ENCODE measurements at places on chromosomes 13 and 19.

DNA sequence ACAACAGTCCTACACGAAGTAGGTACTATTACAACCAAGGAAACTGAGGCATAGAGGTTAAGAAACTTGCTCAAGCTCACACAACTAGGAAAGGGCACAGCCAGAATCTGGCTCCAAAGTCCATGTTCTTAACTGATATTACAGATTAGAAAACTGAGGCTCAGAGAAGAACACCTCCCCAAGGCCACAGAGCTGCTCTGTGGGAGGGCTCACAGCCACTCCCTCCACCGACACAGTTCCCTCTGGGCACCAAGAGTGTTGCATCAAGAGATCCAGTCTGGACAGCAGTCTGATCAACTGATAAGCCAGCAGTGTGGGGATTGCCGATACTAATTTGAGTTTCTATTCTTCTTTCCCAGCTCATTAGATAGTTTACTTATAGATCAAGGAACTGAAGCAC is 29.5 kb downstream of the SLC15A1 start:
- DNase-seq = no peak

DNA sequence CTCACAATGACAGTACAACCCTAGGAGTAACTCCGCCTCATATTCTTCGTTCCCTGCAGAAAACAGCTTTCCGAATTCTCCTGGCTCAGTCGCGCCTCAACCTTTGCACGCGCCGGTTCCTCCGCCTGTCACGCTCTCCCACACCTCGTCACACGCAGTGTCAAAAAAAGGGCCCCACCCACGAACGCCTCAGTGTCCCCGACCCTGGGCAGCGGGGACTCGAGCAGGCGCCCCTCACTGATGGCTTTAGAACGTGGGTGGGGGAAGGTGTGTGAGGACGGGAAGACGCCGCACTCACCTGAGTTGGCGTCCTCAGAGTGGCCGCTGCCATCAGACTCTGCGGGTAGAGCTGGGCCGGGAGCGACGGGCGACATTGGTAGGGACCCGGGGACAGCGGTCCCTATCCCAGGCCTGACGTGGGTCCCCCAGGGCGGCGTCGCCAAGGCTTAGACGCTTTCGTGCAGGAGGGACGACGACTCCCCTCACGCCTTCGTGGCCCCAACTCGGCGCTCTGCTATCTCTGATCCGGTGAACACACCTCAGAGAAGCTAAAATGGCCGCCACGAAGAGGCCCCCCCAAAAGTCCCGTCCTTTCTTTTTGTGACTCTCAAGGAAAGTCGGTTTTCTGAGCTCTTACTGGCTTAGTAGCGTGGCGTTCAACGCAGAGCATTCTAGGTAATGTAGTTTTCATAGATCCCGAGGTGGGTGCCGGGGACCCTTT is at the start of gene ZNF154:
TSS of gene ZNF154 (minus strand) at position 564 of the 721 bp plus-strand sequence. CDS start at position 331, 233 bp downstream.
- no peak for DNase-seq

DNA sequence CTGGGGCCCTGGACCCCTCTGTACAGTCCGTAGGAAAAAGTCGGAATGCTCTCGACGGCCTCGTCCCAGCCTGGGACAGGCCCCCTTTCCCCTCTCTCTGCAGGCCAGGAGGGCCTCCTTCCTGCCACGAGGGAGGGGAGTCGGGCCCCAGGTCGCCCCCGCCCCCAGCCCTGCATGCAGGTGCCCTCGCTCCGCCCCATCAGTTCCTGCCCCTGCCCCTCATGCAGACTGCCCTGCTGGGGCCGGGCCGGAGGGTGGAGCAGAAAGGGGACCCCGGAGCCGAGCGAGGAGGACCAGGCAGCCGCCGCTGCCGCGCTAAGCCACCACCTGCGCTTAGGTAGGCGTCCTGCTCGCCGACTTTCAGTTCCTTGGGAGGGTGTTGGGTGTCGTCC is 7.3 kb downstream of the LYL1 start:
- no peak for DNase-seq

DNA sequence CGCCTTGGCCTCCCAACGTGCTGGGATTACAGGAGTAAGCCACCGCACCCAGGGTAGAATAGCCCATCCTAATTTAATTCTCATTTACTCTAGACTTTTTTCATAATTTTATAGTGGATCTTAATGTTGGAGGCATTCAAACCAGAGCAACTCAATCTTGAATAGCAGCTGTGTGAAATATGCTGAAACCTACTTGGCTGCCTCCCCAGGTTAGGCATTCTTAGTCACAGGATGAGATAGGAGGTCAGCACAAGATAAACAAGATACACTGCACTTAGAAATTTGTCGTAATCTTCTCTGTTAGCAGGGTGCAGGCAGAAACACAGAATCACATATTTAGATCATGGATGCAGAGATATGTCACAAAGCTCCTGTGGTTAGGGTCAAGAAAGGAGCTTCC is 2.7 kb upstream of the ZNF43 start:
- DNase-seq = no peak

DNA sequence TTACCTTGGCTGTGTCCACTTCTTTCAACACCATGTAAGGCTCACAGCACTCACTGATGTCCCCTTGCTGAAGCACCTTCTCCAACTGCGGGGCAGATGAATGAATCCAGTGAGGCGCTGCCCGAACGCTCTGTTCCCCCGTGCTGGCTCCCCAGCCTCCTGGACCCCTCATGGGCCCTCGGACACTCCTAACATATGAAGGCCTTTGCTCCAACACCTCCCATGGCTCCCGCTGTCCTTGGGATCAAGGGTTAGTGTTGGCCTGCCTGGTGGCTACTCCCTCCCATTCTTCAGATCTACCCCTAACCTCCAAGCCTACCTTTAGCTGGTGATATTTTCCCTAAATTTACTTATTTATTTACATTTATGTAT is 4.4 kb downstream of the ANGPTL8 start:
- no peak for DNase-seq

DNA sequence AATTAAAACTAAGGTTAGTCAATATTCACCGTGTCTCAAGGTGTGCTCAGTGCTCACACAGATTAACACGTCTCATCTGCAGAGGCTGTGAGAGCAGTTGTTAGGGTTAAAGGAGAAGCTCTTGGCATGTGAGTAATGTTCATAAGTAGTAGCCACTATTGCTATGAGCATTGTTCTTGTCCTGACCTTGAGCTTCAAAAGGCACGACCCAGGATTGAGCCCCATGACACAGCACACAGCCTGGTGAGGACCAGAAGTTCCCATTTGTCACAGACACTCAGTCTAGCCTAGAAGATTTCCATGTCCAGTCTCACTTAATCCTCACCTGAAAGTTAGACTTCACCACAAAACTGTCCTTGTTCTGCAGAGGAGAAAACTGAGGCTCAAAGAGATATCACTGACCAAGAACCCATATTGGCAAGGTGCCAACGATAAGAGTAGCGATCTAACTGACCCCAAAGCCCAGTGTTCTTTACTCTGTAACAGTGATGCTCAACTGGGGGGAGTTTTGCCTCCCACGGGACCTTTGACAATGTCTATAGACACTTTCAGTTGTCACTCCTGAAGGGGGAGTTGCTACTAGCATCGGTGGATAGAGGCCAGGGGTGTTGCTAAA is 26.0 kb downstream of the FPR3 start:
- DNase-seq = no peak

DNA sequence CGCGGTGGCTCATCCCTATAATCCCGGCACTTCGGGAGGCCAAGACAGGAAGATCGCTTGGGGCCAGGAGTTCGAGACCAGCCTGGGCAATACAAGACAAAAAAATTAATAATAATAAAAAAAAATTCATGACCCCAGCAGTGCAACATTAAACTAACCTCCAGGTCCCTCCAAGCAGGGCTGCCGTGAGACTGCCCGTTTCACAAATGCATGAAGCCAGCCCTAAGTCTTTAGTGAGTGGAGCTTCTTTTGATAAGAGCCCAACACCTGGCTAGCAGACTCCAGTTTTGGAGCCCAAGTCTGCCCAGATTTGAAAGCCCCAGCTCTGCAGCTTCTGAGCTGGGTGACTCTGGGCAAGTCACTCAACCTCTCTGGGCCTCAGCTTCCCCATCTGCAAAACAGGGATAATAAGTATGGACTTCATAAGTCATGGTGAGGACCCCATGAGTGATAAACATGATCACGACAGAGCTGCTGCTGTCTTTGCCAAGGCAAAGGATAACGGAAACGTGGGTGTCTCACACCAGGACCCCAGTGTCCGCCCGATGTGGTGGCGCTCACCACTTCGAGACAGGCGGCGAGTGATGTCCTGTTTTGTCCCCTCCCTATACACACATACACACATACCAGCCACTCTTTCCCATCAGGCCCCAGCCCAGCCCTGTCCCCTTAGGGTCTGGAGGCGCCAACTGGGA is 38.4 kb upstream of the NANOS3 start:
- no peak for DNase-seq

- no peak for DNase-seq
Observed at GRCh38 chr13:24012648-24013047, 115.3 kb upstream of the C1QTNF9B start.

- no peak for DNase-seq
Observed at GRCh38 chr13:23421596-23421995, 11.9 kb downstream of the SACS start.

- DNase-seq = no peak
Observed at GRCh38 chr19:35901055-35901644, 810 bp upstream of the NFKBID start.

DNA sequence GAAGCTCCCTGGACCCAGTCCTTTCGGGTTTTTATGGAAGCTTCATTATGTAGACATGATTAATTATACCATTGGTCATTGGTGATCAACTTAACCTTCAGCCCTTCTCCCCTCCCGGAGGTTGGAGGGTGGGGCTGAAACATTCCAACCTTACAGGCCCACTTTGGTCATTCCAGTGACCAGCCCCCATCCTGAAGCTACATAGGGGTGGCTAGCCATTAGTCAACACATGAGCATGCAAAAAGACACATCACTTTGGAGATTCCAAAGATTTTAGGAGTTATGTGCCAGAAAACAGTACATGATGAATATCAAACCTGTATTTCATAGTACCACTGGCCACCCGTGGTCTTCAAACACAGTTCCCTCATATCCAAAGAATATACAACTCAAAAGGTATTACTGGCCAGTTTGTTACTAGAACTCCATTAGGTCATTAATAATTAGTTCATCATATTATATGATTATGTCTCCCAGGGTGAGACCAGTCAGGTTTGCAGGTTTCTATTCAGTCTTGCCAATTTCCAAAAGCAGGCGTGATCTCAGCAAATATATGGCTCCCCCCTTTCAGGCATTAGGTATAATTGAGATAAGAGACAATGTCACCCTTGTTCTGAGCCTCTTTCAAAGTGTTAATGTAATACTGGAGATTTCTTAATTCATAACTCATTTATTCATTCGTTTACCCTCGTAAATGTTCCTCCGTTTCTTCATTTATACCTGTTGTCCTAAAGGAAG is 11.1 kb downstream of the PPP5C start:
- DNase-seq = no peak

GRCh38 chr13:32645854-32646253 is 59.6 kb downstream of the PDS5B start:
- DNase-seq = no peak

DNA sequence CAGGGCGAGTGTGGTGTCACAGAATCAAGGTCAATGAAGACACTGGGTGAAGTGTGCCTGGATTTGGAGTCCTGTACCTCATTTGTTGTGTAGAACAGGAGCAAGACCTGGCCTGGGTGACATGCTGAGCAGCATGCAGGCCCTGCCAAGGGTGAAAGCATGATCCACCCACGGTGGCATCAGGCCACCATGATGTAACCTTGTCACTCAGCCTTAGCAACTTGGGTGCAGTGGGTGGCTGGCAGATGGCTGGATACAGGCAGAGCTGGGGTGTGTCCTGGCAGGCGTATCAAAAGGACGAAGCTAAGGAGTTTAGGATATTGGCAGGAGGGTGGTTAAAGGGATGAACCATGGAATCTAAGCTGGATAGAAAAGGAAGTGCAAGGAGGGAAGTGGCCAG is 10.3 kb downstream of the THSD1 start:
- DNase-seq = no peak

DNA sequence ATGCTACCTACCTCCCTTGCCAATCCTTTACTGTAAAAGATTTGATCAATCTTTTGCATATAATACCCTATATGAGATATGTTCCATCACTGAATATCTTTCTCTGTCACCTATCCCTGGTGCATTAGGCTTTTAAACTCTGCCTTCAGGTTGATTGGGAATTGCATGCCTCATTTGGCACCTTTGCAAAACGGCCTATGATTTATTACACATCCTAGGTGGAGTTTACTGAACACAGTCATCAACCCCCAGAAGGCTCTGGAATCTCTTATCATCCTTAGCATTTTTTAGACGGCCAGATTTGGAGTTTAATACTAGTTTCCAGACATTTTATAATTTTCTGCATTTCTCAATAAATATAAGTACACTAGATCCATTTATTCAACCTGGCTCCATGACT is 448.4 kb upstream of the SLC10A2 start:
- no peak for DNase-seq

DNA sequence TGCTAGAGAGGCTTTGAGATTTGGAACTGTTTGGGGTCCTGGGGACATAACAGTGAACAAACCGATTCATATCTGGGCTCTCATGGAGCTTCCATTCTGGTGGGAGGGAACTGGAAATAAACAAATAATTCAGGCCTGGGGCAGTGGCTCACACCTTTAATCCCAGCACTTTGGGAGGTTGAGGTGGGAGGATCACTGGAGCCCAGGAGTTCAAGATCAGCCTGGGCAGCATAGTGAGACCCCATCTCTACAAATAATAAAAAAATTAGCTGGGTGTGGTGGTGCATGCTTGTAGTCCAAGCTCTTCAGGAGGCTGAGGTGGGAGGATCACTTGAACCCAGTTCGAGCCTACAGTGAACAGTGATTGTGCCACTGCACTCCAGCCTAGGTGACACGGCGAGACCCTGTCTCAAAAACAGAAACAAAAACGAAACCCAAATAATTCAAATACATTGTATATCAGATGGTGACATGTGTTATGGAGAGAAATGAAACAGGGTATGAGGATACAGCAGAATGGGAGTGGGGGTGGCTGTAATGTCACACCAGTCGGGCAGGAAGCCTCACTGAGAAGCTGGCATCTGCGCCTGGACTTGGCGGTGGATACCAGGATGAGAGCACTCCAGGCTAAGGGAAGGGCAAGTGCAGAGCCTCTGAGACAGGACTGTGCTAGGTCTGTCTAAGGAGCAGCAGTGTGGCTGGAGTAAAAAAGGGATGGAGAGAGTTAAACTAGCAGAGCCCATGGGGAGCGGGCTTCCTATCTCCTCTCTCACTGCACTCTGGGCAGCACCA is 131.1 kb upstream of the ZNF536 start:
- DNase-seq = no peak

GRCh38 chr19:38538793-38539528 is 78.8 kb downstream of the MAP4K1 start:
- DNase-seq = no peak

- DNase-seq = no peak
Observed at GRCh38 chr13:39682788-39683187, 27.3 kb downstream of the COG6 start.

- no peak for DNase-seq
Observed at GRCh38 chr19:32458500-32459123, 53.0 kb downstream of the DPY19L3 start.

- DNase-seq = no peak
Observed at GRCh38 chr13:30418075-30418716, 4.1 kb upstream of the UBE2L5 start.

DNA sequence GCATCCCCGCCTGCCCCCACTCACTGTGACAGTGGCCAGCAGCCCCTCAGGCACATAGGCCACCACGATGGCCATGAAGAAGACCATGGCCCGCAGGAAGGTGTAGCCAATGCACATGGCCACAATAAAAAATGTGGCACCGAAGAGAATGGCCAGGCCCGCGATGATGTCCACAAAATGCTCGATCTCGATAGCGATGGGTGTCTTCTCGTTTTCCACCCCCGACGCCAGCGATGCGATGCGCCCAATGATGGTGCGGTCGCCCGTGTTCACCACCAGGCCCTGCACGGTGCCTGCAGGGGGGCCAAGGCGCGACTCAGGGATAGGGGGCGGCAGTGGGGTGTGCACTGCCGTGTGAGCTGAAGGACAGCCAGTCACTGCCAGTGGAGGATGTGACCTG is 3.7 kb downstream of the ATP4A start:
- DNase-seq = no peak
